ENCODE measurements at places on chromosomes 7 and 10.
A peak's percentile ranks its signal among the peaks of the same experiment; 100 is the strongest.

GRCh38 chr7:88628363-88629085 lies 131.0 kb upstream of the ZNF804B start:
- no peak for DNase-seq

GRCh38 chr10:108911814-108912541 lies 1011.3 kb downstream of the XPNPEP1 start:
- no peak for DNase-seq

GRCh38 chr7:144975882-144976281 lies 140.0 kb upstream of the TPK1 start:
- DNase-seq = no peak

DNA sequence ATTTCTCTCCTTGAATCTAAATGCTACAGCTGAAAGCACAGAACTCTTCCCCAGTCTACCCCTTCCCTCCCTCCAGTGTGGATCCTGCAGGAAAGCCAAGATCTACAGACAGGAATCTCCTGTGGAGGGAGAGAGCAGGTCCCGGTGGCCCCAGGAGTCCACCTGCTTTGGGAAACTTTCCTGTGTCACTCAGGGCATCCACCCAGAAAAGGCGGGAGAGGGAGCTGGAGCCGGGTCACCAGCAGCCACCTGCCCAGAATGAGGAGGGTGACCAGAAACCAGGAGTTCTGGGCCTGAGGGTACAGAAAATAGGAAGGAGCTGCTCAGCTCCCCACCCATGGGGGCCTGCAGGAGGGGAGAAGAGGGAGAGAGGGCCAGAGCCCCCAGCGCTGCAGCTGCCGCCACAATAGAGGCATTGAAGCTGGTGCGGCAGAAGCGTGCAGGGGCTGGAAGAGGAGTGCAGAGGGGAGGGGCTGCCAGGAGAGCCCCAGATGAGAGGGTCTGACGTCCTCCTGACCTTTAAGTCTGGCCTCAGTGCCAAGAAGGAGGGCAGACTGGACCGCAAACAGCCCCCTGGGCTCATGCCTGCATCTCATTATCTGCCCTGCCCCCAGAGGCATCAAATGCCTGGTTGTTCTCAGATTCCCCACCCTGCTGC lies 56.3 kb upstream of the TMEM72 start:
- no peak for DNase-seq

DNA sequence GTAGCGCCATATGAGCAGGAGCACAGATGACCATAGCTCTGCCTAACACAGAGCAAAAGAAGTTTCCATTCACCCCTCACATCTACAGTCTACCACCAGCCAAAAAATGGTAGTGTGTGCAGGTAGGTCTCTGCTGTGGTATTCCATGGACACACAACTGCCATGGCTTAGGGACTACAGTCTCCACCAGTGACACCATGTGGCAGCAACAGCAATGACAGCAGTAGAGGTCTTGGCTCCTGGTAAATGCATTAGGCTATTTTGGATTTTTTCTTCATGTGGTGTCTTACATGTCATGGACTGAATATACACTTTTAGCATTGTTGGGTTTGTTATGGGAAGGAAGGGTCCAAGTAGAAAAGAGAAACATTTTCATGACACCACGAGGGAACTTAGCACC lies 70.1 kb upstream of the CABCOCO1 start:
- DNase-seq = no peak

- no peak for DNase-seq
Observed at GRCh38 chr7:154903083-154903731, 99.7 kb downstream of the PAXIP1 start.

GRCh38 chr10:24849051-24849450 lies 103.4 kb downstream of the PRTFDC1 start:
- DNase-seq = no peak

DNA sequence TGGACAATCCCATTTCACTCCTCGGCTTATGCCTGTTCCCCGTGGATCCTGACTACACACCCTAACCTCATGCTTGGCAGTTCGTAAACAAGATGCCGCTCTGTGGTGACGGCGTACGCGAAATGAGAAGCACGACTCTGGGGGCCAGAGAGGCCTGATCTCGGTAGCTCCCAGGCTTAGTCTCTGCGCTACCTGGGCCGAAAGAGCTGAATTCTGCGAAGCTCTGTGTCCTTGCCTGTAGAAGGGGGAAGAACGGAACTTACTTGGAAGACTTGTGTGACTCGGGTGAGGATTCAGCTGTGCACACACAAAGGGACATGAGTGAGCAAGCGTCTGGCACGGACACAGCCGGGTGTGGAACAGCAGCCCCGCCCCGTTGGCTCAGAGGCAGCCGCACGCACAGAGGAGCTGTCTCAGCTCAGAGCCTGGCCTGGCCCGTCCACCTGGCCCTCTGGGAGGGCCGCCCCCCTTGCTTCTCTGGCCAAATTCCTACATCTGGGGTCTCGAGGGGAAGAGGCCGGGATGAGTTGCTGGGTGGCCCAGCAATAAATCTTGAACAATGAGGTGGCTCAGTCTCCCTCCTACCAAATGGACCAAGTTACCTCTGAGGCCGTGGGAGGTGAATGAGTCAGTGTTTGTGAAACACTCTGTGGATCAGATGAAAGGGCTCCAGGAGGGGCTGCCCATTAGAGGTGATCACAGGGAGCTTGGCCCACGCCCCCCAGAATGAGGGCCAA lies 83.8 kb downstream of the PDGFA start:
- no peak for DNase-seq

DNA sequence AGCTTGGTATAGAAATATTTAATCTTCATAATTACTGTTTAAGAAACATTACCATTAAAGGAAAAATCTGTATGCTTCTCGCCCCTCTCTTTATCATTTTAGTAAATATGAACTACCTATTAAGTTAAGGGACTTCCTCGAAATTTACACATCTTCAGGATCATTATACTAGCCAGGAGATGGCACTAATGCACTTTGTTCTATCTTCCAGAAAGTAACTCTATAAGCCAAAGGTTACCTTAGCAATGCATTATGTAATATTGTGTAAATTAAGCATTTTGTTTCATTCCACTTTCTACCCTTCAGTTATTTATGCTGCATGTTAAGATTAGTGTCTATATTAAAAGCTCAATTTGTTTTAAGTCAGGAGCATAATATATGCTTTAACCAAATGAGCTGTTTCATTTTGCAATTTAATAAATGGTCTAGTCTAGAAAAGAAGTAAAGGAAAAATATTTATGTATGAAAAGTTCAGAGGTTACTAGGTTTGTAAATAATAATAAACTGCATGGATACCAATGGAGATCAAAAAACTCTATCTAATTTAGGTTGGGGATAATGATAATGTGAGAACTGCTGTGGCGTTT lies 128.5 kb downstream of the ANKRD7 start:
- DNase-seq = no peak

- DNase-seq = no peak
Observed at GRCh38 chr10:14459665-14460064, 128.9 kb upstream of the FRMD4A start.

DNA sequence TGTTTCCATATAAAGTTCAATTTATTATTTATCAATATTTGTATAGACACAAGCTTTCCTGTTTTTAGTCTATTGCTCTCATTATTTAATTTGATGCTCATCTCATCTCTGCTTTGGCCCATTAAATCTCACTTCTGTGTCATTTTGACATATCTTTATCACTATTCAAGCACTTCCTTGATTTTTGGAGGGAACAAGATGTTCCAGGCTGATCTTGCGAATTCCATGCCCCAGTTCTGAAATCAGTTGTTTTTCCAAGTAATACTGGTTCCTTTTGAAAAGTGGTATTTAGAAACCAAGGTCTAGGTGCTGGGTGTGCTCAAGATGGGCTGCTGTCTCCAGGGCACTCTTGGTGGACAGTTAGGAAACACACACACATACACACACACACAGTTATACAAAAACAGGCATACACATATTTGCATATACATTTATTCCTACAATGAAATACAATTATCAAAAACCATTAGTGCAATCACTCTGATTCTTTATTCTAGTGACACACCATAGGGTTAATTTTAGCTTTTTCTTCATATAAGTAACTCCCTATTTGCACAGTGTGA lies 4.4 kb upstream of the RBM33 start:
- no peak for DNase-seq

- no peak for DNase-seq
Observed at GRCh38 chr10:117500456-117500855, 42.1 kb upstream of the EMX2 start.

DNA sequence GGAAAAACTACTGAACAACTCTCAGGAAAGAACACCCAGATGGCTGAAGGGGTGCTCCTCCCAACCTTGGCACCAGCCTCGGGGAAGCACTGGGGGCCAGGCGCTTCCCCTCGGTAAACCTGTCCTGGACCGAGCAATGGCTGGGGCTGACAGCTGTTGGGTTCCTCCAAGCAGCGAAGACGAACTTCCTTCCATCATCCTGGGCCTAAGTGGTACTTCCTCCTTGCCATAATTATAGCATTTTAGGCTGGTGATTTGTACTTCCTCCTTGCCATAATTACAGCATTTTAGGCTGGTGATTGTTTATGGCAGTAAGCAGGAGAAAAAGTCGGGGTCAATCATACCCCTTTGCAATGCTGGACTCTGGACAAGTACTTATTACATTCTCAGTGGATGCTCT lies 69.3 kb downstream of the MYOF start:
- no peak for DNase-seq

GRCh38 chr7:152078025-152078424 lies 52.6 kb downstream of the GALNT11 start:
- DNase-seq = no peak

DNA sequence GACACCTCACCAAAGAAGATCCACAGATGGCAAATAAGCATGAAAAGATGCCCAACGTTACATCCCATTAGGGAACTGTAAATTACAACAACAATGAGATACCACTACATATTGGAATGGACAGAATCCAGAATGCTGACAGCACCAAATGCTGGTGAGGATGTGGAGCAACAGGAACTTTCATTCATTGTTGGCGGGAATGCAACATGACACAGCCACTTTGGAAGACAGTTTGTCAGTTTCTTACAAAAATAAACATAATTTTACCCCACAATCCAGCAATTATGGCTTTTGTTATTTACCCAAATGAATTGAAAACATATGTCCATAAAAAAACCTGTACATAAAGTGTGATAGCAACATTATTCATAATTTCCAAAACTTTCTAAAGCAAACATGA lies 176.8 kb downstream of the C7orf25 start:
- no peak for DNase-seq

DNA sequence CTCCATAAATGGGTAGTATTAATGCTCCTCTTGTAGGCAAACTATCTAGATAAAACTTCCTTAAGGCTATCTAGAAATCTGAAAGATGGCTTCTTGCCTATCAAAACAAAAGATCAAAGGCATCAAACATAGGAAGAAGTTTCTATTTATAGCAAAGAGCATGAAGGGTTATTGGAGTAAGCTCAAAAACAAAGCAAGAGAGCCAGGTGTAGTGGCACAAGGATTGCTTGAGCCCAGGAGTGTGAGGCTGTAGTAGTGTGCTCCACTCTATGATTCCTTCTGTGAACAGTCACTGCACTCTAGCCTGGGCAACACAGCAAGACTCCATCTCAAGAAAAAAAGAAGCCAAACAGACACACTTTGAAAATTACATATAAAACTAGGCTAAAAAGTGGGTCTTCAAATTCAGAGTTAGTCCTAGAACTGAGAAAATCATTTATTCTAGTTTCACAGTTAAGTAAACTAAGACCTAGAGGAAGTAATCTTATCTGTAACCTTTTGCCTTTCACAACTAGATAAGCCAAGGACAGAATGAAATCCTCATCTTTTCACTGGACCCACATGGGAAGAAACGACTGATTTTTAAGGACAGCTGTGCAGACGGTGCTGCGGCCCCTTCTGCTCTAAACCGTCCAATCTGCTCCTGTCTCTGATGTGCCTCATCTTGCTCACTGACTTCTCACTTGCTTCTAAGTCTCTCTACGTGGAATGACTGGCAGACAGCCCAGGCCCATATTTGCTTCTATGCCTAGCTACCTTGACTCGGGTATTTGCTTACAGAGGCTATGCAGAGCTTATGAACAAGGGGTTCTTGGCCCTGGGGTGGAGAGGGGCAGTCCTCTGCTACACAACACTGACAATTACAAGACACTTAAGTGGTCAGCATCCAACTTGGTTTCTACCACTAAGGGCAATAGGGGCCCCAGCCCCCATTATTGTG lies 50.0 kb downstream of the ESYT2 start:
- DNase-seq = peak; percentile 13

DNA sequence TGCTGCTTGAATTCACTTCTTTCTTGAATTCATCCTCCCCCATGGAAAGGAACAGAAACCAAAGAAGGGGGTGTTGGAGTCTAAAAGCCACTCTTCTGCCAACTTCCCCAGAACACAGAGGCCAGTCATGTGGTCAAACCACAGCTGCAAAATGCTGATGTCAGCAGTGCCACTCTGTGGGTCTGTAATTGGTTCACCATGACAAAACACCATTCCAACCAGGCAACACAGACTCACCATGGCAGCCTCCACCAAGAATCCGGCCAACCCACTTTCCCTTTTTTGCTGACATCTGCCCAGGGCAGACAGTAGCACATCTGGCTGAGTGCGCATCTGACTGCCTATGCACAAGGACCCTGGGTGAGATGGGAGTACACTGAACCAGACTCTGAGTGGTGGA lies 16.8 kb downstream of the OSBPL3 start:
- peak; percentile 32 for DNase-seq

DNA sequence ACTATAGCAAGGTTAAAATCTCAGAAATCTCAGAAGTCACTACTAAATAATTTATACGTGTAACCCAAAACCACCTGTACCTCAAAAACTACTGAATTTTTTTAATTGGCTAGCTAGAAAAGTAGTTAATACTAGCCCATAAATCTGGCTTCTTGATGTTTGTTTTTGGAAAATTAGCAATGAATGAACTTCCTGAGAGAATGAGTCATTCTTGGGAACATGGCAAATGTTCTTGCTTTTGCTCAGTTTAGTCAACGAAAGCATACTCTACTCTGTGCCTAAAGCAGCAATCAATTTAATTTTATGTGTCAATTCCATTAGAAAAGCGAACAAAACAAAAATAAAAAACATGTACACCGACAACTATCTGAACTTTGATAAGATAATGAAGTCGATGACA lies 69.2 kb downstream of the SEMA3E start:
- no peak for DNase-seq

DNA sequence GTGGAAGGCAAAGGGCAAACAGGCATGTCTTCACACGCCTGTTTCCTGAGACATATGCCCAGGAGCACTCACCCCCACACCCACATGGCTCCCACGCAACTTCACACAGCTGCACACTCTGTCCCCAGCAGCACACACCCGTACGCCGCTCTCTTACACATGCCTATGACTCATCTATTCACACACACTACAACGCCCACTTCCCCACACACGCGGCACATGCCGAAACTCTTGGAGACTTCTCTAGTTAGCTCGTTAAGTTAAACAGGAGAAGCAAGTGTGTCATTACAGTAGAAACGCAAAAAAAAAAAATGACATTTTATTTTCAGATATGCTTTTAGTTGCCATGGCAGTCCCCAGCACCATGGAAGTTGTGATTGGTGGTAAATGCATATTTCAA lies 6.7 kb downstream of the CALN1 start:
- no peak for DNase-seq

GRCh38 chr10:86357676-86358075 lies 8.9 kb downstream of the GRID1 start:
- no peak for DNase-seq

- no peak for DNase-seq
Observed at GRCh38 chr7:100951172-100951571, 1.8 kb downstream of the MUC3A start.

All from CD4-positive, alpha-beta T cell treated with Interleukin-2 at 100 ng/mL for 4 hours (primary cell).